ENCODE measurements at places on chromosomes 16 and 17.

DNA sequence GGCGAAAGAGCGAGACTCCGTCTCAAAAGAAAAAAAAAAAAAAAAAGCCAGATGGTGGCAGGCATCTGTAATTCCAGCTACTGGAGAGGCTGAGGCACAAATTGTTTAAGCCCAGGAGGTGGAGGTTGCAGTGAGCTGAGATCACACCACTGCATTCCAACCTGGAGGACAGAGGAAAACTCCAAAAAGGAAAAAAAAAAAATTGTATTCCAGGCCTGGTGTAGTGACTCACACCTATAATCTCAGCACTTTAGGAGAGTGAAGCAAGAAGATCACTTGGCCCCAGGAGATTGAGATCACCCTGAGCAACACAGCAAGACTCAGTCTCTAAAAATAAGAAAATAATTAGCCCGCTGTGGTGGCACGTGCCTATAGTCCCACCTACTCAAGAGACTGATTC is 20.1 kb downstream of the HBQ1 start:
- DNase-seq: no peak

GRCh38 chr17:82936768-82937171 is 96.9 kb upstream of the ZNF750 start:
- no peak for DNase-seq

DNA sequence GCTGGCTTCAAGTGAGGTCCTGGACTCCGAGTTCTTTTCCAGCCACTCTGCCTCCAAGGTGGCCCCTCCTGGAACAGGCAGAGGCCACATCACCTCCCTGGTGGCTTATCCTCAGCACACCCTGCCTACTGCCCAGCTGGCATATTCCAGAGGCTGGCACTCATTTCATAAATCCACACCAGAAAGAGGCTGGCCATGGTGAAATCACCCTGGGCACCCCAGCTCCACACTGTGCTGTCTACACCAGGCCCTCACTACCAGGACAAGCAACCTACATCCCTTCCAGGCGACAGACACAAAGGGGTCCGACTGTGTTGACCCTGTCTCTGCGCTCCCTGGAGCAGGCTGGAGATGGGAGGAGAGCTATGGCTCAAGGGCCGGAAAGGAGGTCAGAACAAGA is 100.2 kb downstream of the C16orf78 start:
- DNase-seq: no peak

DNA sequence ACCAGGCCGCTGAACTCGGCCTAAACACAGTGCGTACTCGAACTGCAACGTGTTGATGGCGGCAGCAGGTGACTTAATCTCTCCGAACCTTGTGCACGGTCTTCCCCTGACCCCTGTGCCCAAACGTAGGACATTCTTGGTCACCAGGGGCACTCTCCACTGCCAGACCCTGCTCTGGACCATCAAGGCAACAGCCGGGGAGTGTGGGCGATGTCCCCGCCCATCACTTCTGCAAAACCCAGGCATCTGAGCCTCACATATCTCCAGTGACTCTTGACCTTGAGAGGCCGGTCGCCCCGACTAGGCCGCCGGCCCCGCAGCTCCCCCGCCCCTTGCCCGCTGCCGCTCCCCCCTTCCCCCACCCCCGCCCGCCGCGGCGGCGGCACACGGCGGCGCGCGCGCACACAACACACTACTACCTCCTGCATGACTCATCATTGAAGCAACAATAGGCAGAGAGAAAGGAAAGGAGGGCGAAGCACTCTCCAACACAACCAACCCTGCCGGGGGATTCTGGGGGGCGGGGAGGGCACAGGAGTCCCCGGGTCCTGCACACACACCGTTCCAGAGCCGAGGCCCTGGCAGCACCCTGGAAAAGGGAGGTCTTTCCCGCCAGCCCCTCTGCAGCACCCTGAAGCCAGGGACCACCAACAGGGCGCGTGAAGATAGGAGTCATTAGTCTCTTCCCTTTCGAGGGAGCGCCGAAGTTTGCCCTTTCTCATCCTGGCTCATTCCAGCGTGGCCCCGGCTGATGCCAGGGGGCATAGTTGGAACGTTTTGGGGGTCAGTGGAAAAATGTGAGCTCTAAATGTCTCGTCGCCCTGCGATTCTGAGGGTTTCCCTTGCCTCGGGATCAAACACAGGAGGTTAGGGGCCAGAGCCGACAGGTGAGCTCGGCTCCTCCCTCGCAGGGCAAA is 1.9 kb downstream of the MNT start:
- DNase-seq: no peak

DNA sequence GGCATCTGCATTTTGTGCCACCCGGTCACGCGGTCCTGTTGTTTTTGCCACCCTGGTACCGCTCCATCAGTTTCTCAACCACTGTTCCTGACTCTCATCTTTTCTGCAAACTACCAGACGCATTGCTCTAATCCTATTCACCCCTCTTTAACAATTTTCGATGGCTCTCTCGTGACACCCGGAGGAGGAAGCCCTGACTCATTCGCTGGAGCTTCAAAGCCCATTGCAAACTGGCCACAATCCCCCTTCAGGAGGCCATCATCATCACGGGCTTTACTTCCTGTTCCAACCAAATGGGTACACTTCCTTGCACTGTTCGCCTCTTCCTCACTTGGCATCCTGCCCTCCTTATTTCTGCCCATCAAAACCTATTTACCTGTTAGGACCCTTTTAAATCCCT is 155.3 kb downstream of the RGS9 start:
- no peak for DNase-seq

GRCh38 chr17:71085238-71086033 is 916.1 kb downstream of the KCNJ2 start:
- no peak for DNase-seq

- DNase-seq: no peak
Observed at GRCh38 chr17:72466199-72466598, 345.4 kb downstream of the SOX9 start.

GRCh38 chr17:61942085-61942484 is 14.3 kb upstream of the INTS2 start:
- DNase-seq: no peak

DNA sequence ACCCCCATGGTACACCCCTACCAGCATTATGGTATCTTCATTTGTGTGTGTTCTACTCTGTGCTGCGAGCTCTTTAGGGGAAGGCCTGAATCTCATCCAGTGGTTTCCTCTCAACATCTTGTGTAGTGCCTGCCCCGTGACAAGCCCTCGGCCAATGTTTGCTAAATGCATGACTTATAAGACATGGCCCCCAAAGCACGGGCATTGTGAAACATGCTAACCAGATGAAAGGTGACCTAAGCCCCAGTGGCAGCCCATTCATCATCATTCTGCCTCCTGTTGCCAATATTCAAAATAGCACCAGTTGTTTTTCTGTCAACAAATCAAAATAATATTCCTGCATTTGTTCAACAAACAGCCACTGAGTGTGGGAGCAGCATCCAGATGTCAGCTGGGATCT is 108.8 kb upstream of the HSBP1 start:
- no peak for DNase-seq

DNA sequence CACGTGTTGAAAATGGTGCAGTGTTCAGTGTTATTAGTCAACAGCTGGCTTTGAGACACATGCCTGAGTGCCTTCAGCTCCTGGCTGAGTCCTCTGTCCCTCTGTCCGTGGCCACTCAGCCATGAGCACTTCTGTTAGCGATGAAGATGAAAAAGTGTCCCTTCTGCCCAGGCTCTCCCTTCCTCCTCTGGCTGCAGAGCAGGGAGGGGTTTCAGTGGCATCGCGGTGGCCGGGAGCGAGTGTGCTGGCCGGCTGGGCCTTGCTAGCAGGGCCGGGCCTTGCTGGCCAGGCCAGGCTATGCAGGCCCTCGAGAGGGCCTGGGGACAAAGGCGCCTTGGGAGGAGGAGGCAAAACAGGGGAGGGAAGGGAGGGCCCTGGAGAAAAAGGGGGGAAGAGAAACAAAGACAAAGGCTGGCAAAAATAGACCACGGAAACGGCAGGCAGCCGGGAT is 47.7 kb downstream of the CMIP start:
- DNase-seq: no peak

DNA sequence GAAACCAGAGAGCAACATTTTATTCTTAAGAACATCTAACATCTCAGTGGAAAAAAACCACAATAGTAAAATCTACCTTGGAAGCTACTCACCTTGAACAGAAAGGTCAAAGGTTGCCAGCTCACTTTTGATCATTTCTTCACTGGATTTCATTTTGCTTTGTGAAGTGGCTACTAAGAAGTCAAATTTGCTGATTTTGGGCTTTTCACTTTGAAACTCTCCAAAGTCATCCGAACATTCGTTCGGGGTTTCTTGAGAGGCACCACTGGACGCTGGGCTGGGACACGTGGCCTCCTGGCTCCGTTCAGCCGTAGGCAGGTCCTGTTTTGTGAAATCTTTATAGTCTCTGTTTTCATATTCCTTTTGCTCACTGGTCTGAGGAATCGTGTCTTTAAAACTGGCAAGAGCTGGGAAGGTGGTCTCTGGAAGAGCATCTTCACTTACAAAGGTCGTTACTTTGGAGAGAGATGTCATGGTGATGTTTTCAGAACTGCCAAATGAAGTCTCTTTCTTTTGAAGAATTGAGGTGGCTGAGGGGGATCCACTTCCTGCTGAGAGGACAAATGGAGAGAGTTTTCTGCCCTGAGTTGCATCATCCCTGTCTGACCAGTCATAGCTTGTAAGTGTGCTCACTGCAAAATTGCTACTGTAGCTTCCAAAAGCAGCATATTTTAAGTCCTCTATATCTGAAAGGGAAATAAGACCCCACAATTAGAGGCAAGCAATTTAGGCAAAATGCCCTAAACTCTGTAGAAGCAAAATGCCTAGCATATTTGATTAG is 52.4 kb downstream of the DUSP14 start:
- no peak for DNase-seq

- no peak for DNase-seq
Observed at GRCh38 chr16:19860166-19861041, 24.2 kb downstream of the GPRC5B start.

- no peak for DNase-seq
Observed at GRCh38 chr17:882827-883585, 96.6 kb downstream of the NXN start.

GRCh38 chr17:81733507-81734404 is 21.7 kb downstream of the SLC25A10 start:
- DNase-seq: peak; percentile 84

GRCh38 chr17:64055183-64056142 is 35.0 kb upstream of the ICAM2 start:
- DNase-seq: no peak

GRCh38 chr17:51673070-51673469 is 412.7 kb downstream of the UTP18 start:
- DNase-seq: no peak

DNA sequence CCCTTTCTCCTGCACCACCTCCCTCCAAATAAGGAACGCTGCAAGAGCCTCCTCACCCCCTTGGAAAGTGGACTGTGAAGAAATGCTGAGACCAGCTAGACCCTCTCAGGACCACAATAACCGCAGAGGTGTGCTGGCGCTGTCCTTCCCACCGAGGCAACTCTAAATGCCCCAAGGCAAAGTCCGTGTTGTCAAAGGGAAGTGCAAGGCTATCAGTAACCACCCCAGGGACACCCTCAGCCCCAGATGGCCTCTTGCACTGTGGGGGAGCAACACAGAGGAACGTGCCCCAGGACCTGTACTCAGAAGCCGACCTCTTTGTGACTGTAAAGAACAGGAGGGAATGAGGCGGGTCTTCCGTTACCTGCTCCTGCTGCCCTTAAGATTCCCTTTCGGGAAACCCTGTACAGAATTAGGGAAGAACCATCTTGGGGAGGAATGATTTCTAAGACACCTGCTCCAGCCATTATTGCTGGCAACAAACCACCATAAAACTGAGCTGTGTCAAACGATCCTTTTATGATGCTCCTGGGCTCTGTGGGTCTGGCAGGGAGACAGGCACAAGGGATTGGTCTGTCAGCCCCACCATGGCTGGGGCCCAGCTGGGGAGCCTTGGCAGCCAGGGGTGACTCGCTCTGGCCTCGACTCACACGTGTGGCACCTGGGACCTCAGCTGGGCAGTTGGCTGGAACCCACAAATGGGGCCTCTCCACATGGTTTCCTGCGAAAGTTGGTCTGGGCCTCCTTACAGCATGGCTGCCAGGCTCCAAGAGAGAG is 14.6 kb upstream of the MED9 start:
- DNase-seq: no peak

- no peak for DNase-seq
Observed at GRCh38 chr17:18981642-18982424, 22.7 kb downstream of the FAM83G start.

DNA sequence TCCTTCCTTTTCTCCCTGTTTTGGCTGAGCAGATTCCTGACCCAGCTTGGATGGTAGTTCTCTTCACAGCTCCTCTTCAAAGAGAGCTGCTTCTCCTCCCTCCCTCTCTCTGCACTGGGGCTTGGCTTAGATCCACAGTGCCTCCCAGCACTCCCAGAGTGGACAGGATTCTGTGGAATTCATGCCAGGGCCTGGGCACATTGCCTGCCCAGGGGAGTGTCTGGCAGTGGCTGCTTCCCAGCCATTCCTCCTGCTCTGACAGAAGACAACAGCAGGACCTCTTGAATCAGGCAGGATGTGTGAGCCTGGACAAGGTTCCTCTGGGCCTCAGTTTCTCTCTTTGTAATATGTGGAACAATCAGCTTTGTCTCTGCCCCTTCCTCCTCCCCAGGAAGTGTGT is 4.5 kb upstream of the MMP28 start:
- no peak for DNase-seq

DNA sequence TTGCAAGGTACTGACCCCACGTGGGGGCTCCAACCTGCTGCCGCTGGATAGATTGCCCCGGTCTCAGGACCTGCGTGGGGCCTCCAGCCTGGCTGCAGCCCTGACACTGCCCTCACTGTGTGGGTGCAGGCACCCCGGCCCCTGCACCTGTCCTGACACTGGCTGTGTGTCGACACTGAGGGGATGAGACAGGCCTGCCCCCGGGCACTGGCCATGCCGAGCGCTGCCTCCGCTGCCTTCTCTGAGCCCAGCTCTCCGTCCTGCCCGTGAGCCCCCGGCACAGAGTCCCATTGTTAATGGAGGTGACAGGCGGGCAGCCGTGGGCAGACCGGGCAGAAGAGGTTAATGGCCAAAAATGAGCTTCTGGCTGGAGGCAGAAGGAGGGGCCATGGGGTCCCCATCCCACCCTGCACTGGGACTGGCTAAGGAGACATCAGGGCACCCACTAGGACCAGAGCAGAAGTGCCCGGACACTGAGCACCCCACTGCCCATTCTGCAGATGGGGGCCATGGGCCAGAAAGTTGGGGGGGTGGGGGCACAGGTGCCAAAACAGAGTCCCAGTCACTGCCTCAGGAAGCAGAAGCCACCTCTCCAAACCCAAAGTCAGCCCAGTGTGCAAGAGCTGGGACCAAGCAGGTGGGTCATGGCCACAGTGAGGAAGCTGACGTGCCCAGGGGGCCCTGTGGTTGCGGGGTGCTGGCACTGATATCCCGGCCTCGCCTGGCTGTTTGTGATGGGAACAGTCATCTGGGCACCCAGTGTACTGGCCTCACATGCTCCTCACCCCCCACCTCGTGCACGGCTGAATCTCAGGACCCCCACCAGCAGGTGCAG is 2.5 kb upstream of the PRR35 start:
- no peak for DNase-seq

Measured in germinal center (tissue), 1 donor.